ENCODE measurements at places on chromosomes 7 and 10.

DNA sequence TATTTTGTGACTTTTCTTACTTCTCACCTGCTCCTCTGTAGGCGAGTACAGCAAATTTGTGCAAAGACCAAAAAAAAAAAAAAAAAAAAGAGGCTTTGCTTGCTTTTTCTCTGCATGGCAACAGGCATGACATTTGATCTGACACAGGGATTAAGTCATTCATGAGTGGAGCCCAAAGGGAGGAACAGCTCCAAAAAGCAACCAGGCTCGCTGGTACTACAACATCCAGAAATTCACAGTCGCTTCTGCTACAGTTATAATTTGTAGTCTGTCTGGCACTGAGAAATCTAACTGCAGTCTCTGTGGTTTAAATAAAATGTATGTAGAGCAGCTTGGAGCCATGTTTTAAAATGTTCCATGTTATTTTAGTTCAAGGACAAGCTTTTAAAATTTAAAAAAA, 31.7 kb downstream of the MKX start:
- DNase-seq = no peak

- DNase-seq = no peak
These were observed 67.7 kb downstream of the ELAPOR2 start for GRCh38 chr7:86991771-86992191.

- no peak for DNase-seq
These were observed 120.3 kb downstream of the LMBR1 start for GRCh38 chr7:156772725-156773124.

GRCh38 chr7:124781418-124781817, 15.8 kb upstream of the GPR37 start:
- no peak for DNase-seq

DNA sequence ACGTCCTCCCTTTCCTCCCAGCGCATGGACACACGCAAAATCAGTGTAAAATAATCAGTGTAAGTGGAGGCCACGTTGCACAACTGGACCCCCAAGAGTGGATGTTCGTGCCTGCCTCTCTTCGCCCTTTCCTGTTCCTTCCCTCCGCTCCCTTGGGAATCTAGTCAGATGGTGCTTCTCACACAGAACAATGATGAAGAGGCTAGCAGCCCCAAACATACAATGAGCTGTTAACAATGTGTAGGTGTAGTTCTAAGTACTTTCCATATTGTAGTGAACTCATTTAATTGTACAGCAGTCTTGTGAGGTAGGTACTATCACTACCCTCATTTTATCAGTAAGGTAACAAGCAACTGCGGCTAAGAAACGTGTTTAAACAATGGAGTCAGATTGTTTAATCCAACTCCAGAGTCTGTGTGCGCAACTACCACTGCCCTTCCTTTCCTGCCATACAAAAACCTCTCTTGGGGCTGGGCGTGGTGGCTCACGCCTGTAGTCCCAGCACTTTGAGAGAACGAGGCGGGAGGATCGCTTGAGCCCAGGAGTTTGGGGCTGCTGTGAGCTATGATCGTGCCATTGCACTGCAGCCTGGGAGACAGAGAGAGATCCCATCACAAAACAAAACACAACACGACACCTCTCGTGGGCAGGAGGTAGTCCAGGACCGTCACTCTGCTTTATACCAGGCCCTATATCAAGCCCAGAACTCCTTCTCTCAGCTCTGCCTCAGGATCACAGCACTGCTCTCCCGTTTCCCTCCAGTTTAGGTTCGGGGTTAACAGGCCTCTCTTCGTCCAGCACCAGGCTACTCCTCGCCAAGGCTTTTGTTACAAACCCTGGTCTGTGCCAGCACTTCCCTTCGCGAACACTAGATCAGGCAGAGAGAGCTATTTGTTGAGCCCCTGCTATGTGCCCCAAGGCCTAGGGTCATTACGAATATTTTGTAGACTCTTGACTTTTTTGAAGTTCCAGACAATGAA, 1.1 kb downstream of the FKBP9 start:
- DNase-seq = no peak

GRCh38 chr7:136709876-136710275, 158.6 kb upstream of the CHRM2 start:
- DNase-seq = no peak

- no peak for DNase-seq
These were observed 704 bp upstream of the SLC35B4 start for GRCh38 chr7:134317434-134317833.

- no peak for DNase-seq
These were observed 153.2 kb downstream of the BTAF1 start for GRCh38 chr10:92076722-92077121.

GRCh38 chr10:86533328-86533727, 11.7 kb upstream of the WAPL start:
- no peak for DNase-seq

DNA sequence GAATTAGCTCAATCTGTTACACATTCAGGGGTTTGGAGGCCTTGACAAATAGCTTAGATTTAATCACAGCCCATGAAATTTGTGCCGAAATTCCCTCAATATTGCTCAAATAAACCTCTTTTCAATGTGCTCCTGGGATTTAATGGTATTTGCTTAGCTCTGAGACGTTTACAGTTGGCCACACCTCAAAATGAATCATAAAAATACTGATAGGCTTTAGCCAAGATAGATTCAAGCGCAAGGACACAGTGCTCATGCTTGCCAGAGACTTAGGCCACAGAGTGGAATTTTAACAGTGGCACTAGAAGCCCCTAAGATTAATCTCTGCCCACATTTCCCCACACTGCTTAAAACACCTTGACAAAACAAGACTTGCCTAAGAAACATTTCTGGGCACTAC, 2.3 kb upstream of the SEMA3C start:
- no peak for DNase-seq

- DNase-seq = no peak
These were observed 437.5 kb upstream of the GHITM start for GRCh38 chr10:83701799-83702198.

GRCh38 chr7:82445271-82445670, 1.7 kb upstream of the CACNA2D1 start:
- no peak for DNase-seq

All from CD4-positive, alpha-beta T cell treated with Interleukin-15 for 4 hours (primary cell).